ENCODE measurements at places on chromosomes 6 and 20.

DNA sequence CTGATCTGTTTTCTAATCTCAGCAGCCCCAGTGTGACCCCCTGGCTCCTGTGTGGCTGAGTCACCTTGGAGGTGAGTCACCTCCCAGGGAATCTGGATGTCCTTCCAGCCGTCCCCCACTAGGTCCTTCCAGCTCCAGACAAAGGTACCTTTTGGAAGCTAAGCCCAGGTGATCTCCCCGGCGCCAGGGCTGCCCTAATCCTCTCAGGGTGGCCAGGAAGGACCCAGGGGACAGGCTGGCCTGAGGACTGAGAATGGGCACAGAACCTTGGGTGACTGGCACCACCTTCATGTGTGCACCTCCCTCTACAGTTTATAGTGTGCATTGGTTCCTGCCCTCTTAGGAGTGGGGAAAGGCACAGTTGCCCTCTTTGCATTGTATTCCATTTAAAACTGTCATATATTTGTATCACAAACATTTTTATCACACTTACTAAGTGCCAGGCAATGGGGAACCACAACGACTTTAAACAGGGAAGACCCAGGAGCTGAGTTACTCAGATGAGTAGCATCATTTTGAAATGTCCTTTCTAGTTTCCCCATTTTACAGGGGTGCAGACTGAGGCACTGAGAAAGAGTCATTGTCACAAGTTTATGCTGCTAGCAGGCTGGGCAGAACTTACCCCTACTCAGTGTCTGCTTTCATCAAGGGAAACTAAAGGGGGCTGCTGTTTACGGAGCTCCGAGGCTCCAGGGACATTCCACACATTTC is 2.6 kb upstream of the BPIFB4 start:
- DNase-seq = no peak

DNA sequence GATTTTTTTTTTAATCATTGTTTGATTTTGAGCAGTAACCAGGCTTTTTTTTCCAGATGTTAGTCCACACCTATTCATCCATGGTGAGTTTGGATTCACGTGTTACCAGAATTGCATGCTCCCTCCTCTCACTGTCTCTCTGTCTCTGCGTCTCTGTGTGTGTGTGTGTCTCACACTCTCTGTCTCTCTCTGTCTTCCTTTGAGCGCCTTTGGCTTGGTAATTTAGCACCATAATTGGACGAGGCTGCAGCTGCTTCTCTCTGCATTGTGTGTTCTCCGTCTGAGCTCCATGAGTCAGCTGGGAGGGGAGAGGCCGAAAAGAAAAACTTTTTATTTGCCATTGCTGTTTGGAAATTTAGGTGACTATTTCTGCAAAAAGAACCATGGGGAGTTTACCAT is 3.4 kb downstream of the TFAP2B start:
- no peak for DNase-seq

GRCh38 chr6:40473026-40473425 is 114.1 kb downstream of the LRFN2 start:
- no peak for DNase-seq

- DNase-seq = no peak
These were observed 85.4 kb downstream of the CDYL start for GRCh38 chr6:4861564-4861963.

DNA sequence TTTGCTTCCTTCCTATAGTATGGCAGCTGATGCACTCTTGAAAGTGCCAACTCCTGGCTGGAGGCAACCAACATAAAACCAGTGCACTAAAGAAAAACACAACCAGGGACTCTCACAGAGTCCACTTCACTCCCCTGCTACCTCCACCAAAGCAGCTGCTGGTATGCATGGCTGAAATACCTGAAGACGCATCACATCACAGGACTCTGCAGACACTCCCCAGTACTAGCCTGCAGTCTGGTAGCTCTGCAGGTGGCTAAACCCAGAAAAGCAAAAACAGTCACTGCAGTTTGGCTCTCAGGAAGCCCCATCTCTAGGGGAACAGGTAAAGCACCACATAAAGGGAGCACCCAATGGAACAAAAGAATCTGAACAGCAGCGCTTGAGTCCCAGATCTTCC is 473.0 kb upstream of the SPTLC3 start:
- no peak for DNase-seq

DNA sequence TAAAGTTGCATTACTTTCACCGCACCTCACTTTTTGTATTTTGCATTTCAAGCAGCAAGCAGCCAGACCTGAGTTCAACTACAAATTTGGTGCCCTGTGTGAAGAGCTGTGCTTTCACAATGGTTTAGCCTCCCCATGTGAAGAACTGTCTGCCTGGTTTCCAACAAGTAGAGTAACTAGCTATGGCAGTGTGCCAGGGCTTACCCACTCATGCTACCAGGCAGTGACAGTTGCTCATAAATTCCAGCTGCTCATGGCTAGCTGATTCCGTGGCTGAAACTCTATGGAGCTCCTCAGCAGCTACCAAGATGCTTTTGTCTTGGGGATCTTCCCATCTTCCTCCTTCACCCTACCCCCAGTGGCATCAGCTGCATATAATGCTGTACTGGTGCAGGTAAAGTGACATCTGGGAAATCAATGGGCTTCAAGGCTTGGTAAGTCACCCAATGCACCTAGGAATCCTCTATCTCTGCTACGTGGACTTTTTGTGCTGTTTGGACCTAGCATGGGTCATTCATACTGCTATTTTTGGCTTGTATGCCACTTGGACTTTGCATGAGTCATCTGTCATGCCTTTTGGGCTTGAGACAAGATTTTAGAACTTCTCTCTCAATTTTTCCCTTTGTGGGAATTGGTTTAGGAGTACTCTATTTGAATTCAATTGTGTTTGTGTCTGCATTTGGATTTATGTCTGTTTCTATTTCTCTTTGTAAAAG is 176.5 kb upstream of the GJE1 start:
- DNase-seq = no peak

DNA sequence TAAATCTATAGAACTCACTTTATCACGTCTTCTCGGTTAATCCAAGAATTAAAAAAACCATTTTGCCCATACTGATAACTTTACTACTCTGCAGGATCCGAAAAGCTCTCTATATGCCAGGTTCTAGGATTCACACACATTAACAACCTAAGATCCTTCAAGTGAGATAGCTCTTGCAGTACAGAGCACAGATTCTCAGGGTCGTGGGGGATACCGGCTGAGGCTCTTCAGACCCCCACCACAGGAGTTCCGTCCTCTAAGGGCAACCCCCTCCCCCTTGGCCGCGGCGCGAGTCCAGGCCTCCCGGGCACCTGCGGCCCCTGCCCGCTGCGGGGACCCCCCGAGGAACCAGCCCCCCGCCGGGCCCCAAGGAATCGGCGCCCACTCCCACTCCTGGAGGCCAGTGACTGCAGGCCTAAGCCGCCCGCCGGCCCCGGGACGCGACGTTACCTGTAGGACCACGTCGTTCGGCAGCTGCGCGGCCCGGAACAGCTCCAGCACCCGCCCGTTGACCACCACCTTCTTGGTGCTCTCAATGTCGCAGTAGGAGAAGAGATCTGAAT is 892 bp downstream of the REPS1 start:
- DNase-seq = no peak

DNA sequence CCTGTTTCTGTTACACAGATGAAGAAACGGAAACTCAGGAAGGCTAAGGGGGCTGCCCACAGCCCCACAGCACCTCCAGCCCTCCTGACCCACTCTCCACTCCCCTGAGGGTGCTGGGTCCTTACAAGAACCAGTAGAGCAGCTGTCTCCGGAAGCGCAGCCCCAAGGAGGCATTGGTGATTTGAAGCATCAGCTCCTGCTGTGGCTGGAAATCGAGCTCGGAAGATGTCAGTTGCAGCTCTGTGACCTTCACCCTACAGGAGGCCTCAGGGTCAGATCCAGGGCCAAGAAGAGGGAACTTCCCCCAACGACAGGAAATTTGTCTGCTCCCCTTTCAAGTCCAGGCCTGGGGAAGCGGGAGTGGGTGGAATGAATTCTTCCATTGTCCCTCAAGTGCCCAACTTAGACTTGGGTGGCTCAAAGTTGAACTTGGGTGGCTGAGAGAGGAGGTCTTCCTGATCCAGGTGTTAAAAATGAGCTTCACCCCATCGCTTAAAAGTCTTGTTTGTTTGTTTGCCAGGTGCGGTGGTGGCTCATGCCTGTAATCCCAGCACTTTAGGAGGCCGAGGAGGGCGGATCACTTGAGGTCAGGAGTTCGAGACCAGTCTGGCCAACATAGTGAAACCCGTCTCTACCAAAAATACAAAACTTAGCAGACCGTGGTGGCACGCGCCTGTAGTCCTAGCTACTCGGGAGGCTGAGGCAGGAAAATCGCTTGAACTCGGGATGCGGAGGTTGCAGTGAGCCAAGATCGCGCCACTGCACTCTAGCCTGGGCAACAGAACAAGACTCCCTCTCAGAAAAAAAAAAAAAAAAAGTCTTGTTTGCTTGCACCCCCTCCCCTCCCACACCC is 1.9 kb downstream of the PLTP start:
- no peak for DNase-seq

DNA sequence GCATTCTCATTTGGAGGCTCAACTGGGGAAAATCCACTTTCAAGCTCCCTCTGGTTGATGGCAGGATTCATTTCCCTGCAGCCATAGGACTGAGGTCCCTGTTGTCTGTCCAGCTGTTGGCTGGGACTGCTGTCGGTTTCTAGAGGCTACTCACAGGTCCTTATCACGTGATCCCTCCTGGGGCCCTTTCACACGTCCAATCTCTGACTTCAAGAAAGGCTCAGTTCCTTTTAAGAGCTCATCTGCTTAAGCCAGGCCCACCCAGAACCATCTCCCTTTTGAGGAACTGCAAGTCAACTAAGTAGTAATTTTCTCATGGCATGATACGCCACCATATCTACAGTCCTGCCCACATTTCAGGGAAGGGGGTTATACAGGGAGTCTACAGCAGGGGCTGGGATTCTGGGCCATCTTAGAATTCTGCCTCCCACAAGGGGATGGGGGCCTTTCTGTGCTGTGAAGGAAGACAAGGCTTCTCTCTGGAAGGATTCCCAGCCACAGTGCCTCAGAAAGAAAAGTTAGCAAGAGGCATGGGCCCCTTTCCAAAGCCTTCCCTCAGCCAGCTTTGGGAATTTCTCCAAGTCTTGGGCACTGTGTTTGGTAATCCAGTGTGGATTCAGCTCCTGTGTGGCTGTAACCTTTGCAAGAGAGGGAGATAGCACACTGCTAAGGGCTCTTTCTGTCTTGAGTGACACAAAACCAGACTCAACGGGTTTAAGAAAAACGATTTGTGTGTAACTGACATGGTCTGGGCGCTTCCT is 66.4 kb downstream of the CTCFL start:
- DNase-seq = no peak

DNA sequence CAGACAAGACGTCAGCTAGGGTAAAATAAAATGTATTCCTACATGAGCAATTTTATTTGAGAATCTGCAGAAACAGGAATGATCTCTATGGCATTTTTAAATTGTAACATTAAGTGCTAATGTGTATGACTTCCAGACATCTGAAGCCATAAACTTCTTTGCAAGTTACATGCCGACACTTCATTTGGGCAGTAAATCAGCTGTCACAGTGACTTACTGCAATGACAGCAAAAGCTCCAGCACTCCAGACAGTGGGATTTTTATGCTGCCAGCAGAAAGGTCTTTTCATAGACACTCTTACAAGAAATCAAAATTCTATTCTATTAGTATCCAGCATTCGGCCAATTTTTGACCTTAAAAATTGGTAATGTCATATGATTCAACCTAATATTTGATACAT is 156.3 kb upstream of the SNX9 start:
- DNase-seq = no peak

DNA sequence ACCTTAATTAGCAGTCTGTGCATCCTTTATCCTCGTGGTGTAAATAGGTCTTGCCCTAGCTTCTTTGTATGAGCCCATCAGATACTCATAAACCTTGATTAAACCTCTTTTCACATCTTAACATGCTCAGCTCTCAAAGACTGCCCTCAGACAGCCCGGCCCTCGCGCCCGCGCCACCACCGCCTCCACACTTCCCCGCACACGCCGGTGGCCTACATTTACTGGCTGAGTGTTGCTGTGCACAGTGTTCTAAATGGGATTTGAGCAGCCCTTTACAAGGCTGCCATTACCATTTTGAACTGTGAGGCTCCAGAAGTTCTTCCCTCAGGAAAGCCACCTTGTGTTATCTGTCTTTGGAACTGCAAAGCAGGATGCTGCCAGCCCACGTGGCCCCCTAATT is 63.0 kb upstream of the INSM1 start:
- no peak for DNase-seq

DNA sequence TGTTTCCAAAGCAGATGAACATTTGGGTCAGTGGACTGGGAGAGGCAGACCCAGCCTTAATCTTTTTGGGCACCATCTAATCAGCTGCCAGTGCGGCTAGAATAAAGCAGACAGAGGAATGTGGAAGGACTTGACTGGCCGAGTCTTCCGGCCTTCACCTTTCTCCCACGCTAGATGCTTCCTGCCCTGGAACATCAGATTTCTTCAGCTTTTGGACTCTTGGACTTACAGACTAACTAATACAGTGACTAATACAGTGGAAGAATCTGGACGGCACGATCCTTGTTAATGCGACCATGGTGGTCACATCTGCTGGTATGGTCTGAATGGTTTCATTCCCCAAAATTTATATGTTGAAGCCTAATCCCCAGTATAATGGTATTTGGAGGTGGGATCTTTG is 122.6 kb upstream of the NXT1 start:
- no peak for DNase-seq
